GM12878 (cell line): ENCODE measurements at places on chromosomes 1 and 21.

DNA sequence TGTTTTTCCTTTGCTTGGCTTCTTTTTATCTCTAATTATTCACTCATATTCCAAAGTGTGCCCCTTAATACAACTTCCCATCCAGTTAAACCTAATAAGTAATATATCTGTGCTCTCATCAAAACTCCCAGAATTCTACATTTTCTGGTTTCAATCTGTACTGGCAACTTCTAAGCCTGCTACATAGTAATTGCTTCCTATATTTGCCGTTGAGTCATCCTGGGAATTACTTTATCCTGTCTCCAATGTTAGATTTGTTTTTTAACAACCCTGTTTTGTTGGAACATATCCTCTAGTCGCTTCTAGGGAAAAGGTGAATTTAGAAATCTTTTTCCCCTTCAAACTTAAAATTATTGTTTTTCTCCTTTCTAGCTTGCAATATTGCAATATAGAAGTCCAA is 620.5 kb upstream of the PKN2 start:
- DNase-seq, result no peak

DNA sequence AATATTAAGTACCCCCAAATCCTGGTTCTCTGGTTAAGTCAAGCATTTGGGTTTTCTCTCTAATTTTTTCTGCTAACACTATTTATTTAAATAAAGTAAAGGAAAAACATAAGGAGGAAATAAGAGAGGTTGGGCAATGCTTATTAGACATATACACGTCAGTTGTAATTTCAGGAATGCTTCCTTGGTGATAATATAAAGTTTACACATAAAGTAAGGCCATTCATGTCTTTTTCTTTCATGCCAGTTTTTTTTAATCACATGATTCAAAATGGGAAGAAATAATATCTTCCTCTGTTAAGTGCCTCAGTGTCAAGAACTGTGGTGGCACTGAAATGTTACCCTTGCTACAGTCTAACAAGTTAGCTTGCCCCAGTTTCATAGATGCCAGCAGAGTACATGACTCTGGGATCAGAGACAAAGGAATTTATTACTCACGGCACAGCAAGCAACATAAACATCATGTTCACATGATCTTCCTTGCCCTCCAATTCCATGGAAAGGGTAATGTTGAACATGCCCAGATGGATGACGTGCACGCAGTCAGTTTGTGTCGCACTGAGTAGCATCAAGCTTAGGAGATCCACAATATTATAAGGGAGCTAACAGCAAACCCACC is 184.9 kb downstream of the PLA2G4A start:
- DNase-seq, result no peak

GRCh38 chr1:31984419-31985347 is 29.0 kb upstream of the KHDRBS1 start:
- no peak for DNase-seq

DNA sequence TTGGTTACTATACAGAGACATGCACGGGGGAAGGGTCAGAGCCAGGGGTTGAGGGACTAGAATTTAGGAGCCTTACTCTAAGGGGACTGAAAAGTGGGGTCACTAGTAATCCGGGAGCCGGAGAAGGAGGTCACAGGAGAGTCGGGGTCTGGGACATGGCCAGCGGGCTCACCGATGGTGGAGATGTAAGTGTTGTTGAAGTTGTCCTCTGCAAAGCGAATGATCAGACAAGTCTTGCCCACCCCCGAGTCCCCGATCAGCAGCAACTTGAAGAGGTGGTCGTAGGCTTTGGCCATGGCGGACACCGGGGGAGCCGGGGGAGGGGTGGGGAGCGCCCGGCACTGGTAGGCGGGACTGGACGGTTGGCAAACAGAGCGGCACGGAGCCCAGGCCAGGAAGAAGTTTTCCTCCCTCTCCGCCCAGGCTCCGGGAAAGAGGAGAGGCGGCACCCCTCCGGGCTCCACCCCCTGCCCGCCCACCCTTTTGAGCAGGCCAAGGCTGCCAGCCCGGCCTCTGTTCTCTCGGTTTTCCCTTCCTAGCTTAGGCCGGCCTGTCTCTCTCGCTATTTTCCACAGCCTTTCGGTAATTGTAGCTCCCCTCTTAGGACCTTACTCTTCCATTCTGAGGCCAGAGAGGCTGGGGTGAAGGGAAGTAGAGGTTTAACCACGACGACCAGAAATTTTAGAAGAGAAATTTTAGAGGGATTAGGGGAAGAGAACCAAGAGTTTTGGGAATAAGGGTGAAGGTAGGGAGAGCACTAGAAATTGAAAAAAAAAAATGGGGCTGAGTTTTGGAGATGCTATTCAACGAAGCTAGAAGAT is at the start of gene RAB13:
TSS of gene RAB13 (minus strand) at position 399 of the 821 bp plus-strand sequence. CDS start at position 296, 103 bp downstream.
- no peak for DNase-seq

- DNase-seq, result no peak
These were observed 17.0 kb upstream of the BSDC1 start for GRCh38 chr1:32411261-32411660.
